Naive thymus-derived CD8-positive, alpha-beta T cell (primary cell): ENCODE measurements at places on chromosomes 12 and 14.

DNA sequence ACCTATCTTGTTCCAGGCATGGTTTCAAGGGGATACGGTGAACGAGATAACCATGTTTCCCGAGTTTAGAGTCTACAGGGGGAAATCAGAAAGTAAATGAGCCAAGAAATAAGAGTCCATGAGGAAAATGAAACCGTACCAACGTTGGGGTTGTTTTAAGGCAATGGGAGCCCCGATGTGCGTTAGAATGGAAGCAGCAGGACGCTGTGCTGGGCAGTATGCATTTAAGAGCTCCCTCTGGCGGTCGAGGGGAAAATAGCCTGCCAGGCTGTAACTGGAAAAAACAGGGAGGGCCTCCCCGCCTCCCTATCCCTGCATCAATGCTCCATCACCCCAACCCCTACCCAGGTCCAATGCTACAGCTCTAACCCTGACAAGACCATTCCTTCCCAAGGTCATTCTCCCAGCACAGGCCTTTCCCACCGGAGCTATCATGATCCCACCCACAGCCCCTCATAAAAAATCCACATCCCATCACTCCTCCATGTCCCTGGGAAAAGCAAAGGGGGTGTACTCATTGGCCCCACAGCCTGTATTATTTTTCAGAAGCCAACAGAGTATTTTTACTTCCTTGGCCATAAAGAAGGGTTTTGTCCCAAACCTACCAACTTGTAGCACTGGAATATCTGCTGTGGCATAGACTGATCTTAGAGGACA is 226.3 kb upstream of the NOS1 start:
- peak; percentile 8 for DNase-seq

GRCh38 chr12:58414398-58414871 is 473.1 kb downstream of the ATP23 start:
- no peak for DNase-seq

DNA sequence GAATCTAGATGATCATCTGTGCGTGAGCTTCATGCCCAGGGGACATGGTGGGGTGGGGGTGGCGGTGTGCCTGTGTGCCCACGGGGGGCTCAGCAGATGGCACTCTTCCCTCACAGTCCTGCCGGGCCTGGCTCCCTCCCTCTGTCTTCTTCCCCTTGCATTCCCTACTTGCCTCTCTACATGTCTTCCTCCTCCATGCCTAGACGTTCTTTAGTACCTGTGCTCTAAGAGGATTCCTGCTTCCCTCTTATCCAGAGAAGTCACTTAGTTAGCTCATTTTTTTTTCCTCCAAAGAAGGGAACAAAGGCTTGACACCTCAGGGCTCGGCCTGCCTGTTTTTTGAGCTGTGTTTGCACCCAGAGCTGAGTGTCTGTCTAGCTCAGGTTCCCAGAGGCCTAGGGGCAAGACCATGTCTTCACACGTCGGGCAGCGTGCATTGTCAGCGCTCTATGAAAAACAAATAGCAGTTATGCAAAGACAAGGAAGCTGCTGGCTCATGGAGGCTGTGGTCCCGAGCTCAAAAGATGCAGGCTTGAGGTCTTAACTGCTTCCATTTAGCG is 48.8 kb downstream of the NINJ2 start:
- peak; percentile 43 for DNase-seq

GRCh38 chr12:25924491-25925001 is 33.9 kb upstream of the RASSF8 start:
- DNase-seq: no peak

DNA sequence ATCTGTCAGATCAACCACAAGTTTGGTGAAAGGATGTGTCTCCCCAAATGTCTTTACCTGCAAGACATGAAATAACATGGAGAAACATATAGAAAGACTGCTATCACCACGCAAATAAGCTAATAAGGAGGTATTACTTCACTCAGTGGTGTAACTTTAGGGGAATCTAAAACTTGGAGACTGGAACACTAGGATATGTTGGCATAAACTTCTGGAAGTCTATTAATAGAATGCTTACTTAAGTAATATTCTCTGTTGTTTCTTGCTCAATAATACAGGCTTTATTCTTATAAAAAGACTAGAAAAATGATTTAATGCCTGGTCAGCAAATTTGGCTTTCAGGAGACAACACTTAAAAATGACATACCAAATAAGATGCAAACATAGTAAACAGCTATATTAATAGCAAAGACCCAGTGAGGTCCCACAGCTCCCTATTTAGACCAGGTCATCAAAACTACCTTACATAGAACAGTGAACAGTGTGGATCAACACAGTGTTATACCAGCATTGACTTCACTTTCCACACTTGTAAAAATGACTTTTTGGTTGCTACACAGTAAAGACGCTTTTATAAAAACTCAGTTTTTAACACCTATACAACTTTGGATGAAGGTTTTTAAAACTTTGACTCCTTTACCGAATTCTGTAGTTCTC is 18.9 kb upstream of the HAL start:
- no peak for DNase-seq

GRCh38 chr14:91409928-91410718 is 7.5 kb downstream of the CCDC88C start:
- DNase-seq: no peak

DNA sequence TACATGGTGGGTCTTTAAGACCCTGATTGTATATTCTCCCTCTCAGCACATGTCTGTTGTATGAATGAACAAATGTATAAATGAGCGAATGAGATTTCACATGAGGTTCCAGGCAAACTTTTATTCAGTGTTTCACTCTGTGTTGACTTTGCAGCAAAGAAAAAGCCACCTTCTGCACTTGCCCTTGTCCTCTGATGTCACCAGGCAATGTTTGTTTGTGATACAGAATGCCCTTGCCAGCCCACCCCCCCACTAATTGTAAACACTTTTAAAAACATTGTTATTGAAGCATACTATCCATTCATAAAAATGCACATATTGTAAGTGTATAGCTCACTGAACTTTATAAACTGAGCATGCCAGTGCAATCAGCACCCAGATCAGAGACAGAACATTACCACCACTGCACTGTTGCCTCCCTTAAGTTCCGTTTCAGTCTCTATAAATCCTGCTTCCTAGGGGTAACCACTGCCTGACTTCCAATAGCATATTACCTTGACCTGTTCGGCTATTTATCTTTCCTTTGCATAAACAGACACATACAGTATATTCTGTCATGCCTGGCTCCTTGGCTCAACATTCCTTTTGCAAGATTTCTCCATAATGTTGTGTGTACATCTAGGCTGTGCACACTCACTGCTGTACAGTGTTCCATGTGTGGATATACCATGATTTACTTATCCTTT is 11.3 kb upstream of the LTA4H start:
- no peak for DNase-seq

DNA sequence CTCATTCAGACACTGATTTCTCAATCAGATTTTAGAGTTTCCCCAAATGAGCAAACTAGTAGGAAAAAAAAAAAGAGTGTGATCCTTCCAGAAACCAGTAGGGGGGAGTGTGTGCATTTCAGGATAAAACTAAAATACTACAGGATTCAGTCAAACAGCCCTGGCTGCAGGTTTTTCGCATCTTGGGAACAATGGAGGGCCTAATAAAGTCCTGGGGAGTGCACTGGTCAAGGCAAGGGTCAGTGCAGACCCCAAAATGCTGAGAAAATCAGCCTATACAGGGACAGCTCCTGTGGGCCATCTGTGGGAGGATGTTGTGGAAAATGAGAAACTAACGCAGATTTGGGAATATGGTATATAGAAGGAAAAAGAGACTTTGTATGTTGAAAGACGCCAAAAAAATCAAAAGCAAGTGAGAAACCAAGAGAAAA is 22.2 kb upstream of the ABCD4 start:
- DNase-seq: no peak

GRCh38 chr12:43370263-43370662 is 181.7 kb downstream of the ADAMTS20 start:
- DNase-seq: no peak

- DNase-seq: no peak
Measured at GRCh38 chr12:124715121-124715990, 147.9 kb upstream of the NCOR2 start.
